K562 (cell line): ENCODE measurements at places on chromosomes 1 and 21. TPM values are rescaled to one million over a fixed set of nuclear protein-coding genes. Genes with fewer than 3 reads are reported as not detected.

The CAMK1G gene
- total RNA-seq = not detected in 2 replicates

The SLC44A5 gene
- total RNA-seq = 1.9 and 2.1 TPM in 2 replicates

The PTGFRN gene
- 29.7 and 33.1 TPM in 2 replicates for total RNA-seq

The LDLRAD1 gene
- total RNA-seq = not detected in 2 replicates

The F5 gene
- total RNA-seq = 0.07 and 0.13 TPM in 2 replicates

The UBE2J2 gene
- total RNA-seq = 109 and 112 TPM in 2 replicates

The KRTAP11-1 gene
- total RNA-seq = not detected in 2 replicates

- H3K36me3 ChIP-seq = no peaks in the 10 kb centered on the region
- no peak overlapping the region for H3K27ac ChIP-seq
- DNase-seq = no peak
- H3K4me1 ChIP-seq = no peaks in the 10 kb centered on the region; the same call in 1 of the 2 replicates
These were observed 77.7 kb downstream of the KIRREL1 start for GRCh38 chr1:158071138-158071537.

DNA sequence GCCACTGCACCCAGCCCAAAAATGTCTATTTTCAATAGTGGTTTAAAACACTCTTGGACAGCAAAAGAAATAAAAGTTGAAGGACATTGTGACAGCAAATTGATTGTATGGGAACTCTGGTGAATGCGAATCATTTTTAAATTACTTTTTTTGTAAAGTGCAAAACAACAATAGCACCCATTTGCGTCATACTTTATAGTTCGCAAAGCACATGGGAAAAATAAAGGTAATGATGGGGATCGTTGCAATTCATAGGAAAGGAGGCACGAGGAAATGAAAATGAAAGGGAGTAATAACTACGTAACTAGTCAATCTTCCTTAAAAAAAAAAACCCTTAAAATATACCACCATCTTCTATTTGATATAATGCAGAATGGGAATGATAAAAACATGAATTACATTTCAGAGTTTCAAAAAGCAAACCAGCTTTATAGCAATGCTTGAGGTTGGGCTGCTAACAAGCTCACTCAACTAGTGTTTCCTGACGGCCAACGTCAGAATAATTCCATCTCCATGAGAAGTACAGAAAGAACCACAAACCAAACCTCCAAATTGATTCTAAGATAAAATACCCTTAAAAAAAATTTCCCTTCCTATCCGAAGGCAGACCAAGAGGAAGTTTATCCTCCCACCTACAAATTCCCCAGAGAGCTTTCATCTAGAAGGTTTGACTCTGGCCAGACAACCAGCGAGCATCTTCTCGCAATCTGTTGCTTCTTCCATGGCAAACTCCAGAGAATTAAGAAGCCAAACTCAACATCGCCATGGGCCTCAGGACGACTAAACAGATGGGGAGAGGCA, at the start of gene EDARADD:
Gene EDARADD, plus strand, starts transcription at position 606 of the 801 bp plus-strand sequence. Its CDS starts 159 bp downstream, at position 765.
- peaks cover 22% of the 10 kb centered on the region for H3K4me1 ChIP-seq
- no peaks in the 10 kb centered on the region for H3K27me3 ChIP-seq
- H3K27ac ChIP-seq = peak within 1 kb of the TSS; percentile 84
- peaks cover 5% of the 10 kb centered on the region; the same call in 1 of the 3 replicates for H3K36me3 ChIP-seq

DNA sequence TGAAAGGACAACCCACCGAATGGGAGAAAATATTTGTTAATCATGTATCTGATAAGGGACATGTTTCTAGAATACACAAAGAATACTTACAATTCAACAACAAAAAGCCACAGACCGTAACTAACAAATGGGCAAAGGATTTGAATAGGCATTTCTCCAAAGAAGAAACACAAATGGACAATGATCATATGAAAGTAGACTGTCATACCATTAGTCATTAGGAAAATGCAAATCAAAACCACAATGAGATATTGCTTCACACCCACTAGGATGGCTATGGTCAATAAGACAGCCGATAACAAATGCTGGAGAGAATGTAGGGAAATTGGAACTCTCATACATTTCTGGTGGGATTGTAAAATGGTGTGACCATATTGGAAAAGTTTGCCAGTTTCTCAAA, 367.2 kb upstream of the SGIP1 start:
- no peak overlapping the region for H3K27ac ChIP-seq
- no peaks in the 10 kb centered on the region for H3K4me1 ChIP-seq
- DNase-seq = no peak
- H3K27me3 ChIP-seq = no peaks in the 10 kb centered on the region
- no peak overlapping the region for H3K4me3 ChIP-seq

- H3K4me1 ChIP-seq = no peaks in the 10 kb centered on the region
- DNase-seq = no peak
- no peaks in the 10 kb centered on the region for H3K36me3 ChIP-seq
- H3K27ac ChIP-seq = no peak overlapping the region
- peaks cover 6% of the 10 kb centered on the region; the same call in 2 of the 3 replicates for H3K27me3 ChIP-seq
These were observed 93.8 kb upstream of the GRIK3 start for GRCh38 chr1:37128091-37128490.

DNA sequence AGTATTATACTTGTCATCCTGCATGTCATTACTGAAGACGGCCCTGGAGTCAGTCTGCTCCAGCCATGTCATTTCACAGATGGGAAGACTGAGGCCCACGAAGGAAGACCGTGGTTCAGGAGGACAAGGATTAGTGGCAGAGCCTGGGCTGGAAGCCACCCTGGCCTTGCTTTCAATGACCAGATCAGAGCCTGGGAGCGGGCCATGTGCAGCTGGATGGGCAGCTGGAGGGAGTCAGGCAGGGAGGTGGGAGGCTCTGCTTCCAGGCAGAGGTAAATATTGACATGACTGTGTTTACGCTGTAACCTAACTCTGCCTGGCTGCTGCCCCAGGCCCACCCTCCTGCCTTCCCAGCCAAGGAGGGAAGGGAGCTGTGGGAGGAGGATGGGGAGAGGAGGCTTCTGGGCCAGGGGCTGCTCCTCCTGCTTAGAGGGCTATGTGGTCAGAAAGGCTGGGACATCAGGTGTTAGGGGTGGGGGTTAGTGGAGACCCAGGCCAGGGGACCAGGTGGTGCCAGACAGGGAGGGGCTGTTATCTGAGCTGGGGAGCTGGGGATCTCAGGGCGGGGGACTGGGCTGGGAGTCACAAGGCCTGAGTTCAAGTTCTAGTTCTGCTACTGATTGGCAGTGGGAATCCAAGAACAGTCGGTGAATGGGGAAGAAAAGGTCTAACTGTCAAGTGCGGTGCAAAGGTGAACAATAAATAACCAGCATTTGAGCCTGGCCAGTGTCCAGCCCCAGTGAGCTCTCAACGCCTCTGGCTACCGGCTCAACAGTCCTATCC, 48.5 kb upstream of the ECE1 start:
- peaks cover 21% of the 10 kb centered on the region for H3K4me1 ChIP-seq
- H3K36me3 ChIP-seq = no peaks in the 10 kb centered on the region
- H3K27ac ChIP-seq = no peak overlapping the region
- no peak overlapping the region for H3K4me3 ChIP-seq

- H3K4me1 ChIP-seq = peaks cover 15% of the 10 kb centered on the region
- no peak overlapping the region for H3K4me3 ChIP-seq
- no peaks in the 10 kb centered on the region; the same call in 2 of the 3 replicates for H3K36me3 ChIP-seq
- no peaks in the 10 kb centered on the region for H3K27me3 ChIP-seq
These were observed 28.3 kb downstream of the CAPZB start for GRCh38 chr1:19456968-19457441.

DNA sequence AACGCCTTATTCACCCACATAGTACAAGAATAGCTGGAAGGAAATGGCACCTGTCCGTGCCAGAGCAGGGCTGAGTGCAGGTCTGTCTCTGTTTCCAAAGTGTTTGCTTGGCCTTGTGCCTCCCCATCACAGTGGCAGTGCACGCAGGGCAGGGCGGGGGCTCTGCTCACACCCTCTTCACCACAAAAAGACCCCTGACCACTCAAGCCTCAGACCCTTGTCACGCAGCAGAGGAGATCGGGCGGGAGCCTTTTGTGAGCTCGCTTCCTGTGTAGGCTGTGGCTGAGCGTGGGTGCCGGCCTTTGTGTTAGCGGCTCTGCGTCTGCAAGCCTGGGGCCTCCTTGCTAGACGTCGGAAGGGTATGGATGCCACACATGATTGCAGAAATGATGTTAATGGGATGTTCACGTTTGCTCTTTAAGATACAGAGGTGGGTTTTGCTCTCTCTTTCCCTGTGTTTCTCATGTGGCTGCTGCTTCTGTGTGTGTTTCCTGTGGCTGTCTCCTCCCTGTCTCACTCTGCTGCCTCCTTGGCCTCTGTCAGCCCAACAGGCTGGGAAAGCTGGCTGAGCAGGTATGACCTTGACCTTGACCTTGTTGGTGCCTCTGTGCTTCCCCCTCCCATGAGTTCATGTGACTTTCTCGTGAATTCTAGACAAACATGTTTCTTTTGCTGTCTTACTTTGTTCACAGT, 45.4 kb downstream of the S100B start:
- H3K4me1 ChIP-seq = no peaks in the 10 kb centered on the region
- DNase-seq = peak; percentile 11
- no peak overlapping the region for H3K27ac ChIP-seq
- H3K27me3 ChIP-seq = no peaks in the 10 kb centered on the region

DNA sequence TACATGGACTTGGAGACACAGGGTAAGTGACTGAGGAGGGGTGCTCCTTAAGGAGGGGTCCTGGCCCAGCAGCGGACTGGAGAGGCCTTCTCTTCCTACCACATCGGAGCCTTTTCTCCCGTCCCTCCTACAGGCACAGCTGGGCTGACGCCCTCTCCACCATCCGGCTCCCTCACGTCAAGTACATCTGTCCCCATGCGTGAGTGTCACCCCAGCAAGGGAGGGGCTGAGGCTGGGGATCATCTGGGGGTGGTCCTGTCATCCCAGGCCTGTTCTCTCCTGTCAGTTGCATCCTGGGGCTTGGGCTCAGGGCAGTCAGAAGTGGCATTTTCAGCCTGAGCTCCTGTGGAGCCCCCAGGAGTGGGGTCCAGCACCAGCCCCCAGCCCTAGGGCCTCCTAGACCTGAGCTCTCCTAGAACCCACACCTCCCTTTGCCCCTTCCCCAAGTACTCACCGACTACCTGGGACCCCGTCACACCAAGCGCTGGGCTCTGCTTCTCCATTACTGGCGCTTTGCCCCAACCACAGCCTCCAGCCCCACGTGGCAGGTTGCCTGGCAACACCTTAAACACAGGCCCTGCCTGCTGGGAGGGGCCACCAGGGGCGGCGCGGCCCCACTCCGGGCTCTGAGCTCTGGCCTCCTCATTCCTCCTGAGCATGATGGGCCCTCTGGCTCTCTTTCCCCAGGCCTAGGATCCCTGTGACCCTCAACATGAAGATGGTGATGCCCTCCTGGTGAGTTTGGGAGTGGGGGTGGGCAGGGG, 2.3 kb downstream of the LYPLA2 start:
- H3K27ac ChIP-seq = peak overlapping the region; percentile 38; the same call in 2 of the 3 replicates
- peaks cover 31% of the 10 kb centered on the region for H3K4me1 ChIP-seq
- DNase-seq = peak; percentile 78
- H3K4me3 ChIP-seq = no peak overlapping the region
- peaks cover 60% of the 10 kb centered on the region for H3K36me3 ChIP-seq
- H3K27me3 ChIP-seq = no peaks in the 10 kb centered on the region

GRCh38 chr1:237677979-237678378, 212.7 kb downstream of the ZP4 start:
- DNase-seq = no peak
- no peaks in the 10 kb centered on the region for H3K27me3 ChIP-seq
- H3K27ac ChIP-seq = no peak overlapping the region
- H3K4me3 ChIP-seq = no peak overlapping the region
- no peaks in the 10 kb centered on the region for H3K4me1 ChIP-seq

- H3K4me1 ChIP-seq = no peaks in the 10 kb centered on the region
- no peaks in the 10 kb centered on the region for H3K36me3 ChIP-seq
- no peaks in the 10 kb centered on the region for H3K27me3 ChIP-seq
- no peak for DNase-seq
These were observed 16.0 kb downstream of the ANGPTL3 start for GRCh38 chr1:62613325-62613727.

- no peak for DNase-seq
- H3K4me3 ChIP-seq = no peak overlapping the region
- H3K36me3 ChIP-seq = no peaks in the 10 kb centered on the region
- H3K27ac ChIP-seq = no peak overlapping the region
- peaks cover 10% of the 10 kb centered on the region for H3K4me1 ChIP-seq
- peaks cover 85% of the 10 kb centered on the region for H3K27me3 ChIP-seq
These were observed 59.1 kb downstream of the SPSB1 start for GRCh38 chr1:9351654-9352271.

DNA sequence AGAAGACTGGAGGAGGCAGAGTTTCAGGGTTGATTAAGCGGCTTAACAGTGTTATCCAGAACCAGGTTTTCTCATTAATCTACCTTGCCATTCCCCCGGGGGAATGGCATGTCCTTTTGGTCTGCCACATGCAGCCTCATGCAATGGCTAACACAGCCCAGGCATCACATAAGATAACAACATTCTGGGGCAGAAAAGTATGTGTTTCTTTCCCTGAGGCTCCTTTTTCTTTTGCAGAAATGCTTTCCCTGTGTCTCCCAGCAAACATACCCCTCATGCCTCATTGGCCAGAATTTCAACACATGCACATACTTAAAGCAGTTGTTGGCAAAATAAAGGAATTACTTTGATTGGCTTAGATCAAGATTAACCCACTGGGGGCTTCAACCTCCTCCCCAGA, 98.6 kb downstream of the OMA1 start:
- H3K27me3 ChIP-seq = peaks cover 2% of the 10 kb centered on the region; the same call in 1 of the 3 replicates
- no peaks in the 10 kb centered on the region for H3K4me1 ChIP-seq
- DNase-seq = no peak
- no peak overlapping the region for H3K27ac ChIP-seq
- no peaks in the 10 kb centered on the region for H3K36me3 ChIP-seq
